K562 (cell line): ENCODE measurements at places on chromosomes 6 and 20.

DNA sequence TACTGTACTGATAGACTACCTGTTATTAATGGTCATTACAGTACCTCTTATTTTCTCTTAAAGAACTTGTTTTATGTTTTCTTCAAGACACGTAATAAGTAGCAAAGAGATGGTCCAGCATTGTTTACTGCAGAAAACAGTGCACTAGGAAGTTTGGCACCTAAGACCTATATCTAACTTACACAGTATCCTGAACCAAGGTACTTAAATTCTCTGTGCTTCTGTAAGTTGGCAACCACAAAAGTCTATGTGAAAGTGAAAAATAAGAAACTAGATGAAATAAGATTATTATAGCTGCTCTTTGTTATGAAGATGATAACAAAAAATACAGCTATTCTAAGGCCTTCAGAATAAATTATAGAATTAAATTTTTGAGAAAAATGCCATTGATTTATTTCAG is 411.7 kb upstream of the SOX4 start:
- no peak for DNase-seq

GRCh38 chr20:51022227-51022802 is 592 bp downstream of the KCNG1 start:
- DNase-seq, result no peak

GRCh38 chr6:98944598-98945081 is 3.1 kb downstream of the FBXL4 start:
- DNase-seq, result no peak

DNA sequence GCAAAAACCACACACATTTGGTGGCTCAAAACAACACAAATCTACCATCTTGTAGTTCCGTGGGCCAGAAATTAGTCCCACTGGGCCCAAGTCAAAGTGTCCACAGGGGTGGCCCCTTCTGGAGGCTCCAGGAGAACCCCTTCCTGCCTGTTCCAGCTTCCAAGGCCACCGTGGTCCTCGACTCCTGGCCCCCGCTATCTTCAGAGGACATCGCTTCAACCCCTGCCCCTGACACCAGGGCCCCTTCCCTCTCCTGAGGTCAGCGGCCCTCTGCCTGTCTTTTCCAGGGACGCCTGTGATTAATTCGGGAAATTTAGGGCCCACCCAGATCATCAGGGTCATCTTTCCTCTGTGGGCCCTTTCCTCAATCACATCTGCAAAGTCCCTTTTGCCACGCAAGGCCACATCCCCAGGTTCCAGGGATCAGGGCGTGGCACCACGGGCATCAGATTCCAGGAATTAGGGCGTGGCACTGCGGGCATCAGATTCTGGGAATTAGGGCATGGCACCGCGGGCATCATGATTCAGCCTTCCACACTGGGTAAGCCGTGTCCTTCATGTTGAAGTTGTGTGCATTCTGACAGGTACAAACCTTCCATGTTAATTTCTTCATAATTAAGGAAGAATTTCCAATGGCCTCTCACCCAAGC is 59.9 kb upstream of the SMOC2 start:
- DNase-seq, result no peak

GRCh38 chr6:41167173-41167963 is 4.5 kb upstream of the TREM2 start:
- no peak for DNase-seq

- DNase-seq, result no peak
Observed at GRCh38 chr6:169490830-169491229, 211.0 kb downstream of the WDR27 start.
